ENCODE measurements at places on chromosomes 2 and 18. TPM values are rescaled to one million over a fixed set of nuclear protein-coding genes. Genes with fewer than 3 reads are reported as not detected.

DNA sequence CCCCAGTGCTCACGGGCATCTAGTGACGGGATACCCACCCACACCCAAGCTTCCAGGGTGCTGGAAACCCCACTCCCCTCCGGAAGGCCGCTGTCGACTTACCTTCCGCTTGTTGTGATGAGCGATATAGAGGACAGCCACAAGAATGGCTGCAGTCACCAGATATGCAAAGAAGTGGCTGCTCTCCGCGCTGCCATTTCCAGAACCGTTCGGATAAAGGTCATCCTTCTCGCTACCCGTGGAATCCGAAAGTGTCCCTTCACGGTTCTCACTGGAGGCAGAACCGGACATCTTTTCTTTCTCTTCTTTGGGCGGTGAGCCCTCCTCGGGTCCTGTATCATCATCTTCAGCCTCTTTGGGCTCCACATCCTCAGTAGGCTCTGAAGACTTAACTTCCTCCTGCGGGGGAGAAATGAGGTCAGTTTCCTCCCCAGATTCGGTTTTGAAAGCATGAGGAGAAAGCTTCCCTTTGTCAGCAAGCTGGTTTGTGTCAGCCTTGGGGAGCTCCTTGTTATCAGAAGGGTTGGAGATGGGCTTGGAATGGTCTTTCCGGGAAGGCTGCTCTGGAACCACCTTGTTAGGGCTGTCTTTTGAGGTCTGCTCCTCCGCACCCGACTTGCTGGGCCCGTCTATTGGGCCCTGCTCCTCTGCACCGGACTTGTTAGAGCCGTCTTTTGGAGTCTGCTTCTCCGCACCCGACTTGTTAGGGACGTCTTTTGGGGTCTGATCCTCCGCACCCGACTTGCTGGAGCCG, 1.2 kb downstream of the TGOLN2 start:
- peak; percentile 61 for DNase-seq
- no peaks in the 10 kb centered on the region for H3K27me3 ChIP-seq
- H3K27ac ChIP-seq = peak overlapping the region; percentile 100
- H3K4me1 ChIP-seq = peaks cover 38% of the 10 kb centered on the region

CDH2 gene
- not detected for total RNA-seq

RIT2 gene
- not detected for total RNA-seq

GRCh38 chr2:121649596-121650314, 493 bp upstream of the CLASP1 start:
- H3K4me1 ChIP-seq = peaks cover 46% of the 10 kb centered on the region
- DNase-seq = peak; percentile 83
- H3K4me3 ChIP-seq = peak overlapping the region; percentile 96
- H3K27me3 ChIP-seq = no peaks in the 10 kb centered on the region
- H3K27ac ChIP-seq = peak overlapping the region; percentile 99

GRCh38 chr2:70515938-70516337, 37.7 kb downstream of the TGFA start:
- no peaks in the 10 kb centered on the region for H3K27me3 ChIP-seq
- peak overlapping the region; percentile 20 for H3K27ac ChIP-seq
- DNase-seq = no peak
- H3K4me1 ChIP-seq = peaks cover 10% of the 10 kb centered on the region
- H3K4me3 ChIP-seq = no peak overlapping the region
- no peaks in the 10 kb centered on the region for H3K36me3 ChIP-seq

DNA sequence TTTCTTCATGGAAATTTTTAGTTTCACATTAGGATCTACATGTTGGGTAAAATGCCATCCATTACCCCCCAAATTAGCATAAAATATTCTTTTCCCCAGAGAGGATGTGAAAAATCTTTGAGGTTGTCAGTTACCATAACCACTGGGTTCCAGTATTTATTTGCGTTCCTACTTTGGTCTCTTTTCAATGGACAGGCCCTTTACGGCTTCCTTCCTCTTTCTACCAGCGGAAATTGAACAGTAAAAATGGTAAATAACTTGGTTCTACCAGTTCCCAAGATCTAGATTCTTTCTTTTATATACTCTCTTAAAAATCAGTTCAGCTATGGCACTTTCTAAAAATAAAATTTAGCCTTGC, 169.2 kb upstream of the APCDD1 start:
- no peak overlapping the region for H3K4me3 ChIP-seq
- no peak overlapping the region for H3K27ac ChIP-seq
- no peaks in the 10 kb centered on the region for H3K27me3 ChIP-seq
- no peaks in the 10 kb centered on the region for H3K4me1 ChIP-seq
- H3K36me3 ChIP-seq = no peaks in the 10 kb centered on the region

- H3K4me3 ChIP-seq = no peak overlapping the region
- no peaks in the 10 kb centered on the region for H3K4me1 ChIP-seq
- H3K27me3 ChIP-seq = no peaks in the 10 kb centered on the region
- no peaks in the 10 kb centered on the region for H3K36me3 ChIP-seq
- no peak overlapping the region for H3K27ac ChIP-seq
- DNase-seq = no peak
Measured at GRCh38 chr18:52971097-52971496, 631.1 kb downstream of the DCC start.

DNA sequence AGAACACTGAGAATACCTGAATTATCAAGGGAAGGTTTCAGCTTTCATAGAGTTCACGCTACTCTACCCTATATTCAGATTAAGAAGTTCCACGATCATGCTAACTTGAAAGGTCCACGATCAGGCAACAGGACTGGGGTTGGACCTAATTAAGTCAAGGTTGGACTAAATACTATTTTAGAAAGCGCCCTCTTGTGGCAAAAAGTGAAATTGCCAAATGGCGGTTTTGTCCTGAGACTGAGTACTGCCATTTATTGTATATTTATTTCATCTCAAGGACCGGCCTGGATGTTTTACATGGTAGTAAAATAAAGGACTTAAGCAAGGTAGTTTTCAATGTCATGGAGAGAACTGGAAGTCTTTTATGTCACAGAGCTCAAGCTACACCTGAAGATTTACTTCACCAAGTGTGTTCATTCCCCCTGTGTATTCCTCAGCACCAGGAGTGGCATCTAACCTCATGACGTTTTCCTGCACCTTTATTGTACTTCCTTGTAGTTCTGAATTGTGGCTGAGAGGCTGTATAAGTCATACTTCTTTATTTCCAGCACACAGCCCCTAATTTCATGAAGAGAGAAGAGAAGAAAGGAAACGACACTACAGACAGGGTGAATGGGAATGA, 56.8 kb downstream of the SRD5A2 start:
- H3K36me3 ChIP-seq = no peaks in the 10 kb centered on the region
- DNase-seq = peak; percentile 27
- no peak overlapping the region for H3K27ac ChIP-seq

DNA sequence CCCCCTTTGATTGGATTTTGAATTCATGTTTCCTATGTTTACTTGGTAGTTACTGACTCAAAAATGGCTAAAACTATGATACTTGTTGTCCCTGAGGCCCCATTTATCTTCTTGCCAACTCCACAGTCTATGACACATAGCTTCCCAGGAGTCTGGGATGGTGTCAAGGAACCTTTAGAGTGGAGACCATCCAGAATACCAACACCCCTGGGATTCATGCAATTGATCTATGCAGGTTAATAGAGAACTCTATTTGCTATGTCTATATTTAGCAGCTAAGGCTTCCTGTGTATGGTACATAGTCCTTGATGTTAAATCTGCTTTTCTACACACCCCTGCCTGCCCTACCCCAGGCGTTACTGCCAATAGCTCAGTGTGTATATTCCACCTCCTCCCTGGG, 218.5 kb upstream of the HDAC4 start:
- peaks cover 18% of the 10 kb centered on the region for H3K27me3 ChIP-seq
- H3K27ac ChIP-seq = no peak overlapping the region
- no peak overlapping the region for H3K4me3 ChIP-seq
- H3K36me3 ChIP-seq = no peaks in the 10 kb centered on the region

SLC30A3 gene
- 0.34 TPM for total RNA-seq

MRPL19 gene
- total RNA-seq = 37.1 TPM

DNA sequence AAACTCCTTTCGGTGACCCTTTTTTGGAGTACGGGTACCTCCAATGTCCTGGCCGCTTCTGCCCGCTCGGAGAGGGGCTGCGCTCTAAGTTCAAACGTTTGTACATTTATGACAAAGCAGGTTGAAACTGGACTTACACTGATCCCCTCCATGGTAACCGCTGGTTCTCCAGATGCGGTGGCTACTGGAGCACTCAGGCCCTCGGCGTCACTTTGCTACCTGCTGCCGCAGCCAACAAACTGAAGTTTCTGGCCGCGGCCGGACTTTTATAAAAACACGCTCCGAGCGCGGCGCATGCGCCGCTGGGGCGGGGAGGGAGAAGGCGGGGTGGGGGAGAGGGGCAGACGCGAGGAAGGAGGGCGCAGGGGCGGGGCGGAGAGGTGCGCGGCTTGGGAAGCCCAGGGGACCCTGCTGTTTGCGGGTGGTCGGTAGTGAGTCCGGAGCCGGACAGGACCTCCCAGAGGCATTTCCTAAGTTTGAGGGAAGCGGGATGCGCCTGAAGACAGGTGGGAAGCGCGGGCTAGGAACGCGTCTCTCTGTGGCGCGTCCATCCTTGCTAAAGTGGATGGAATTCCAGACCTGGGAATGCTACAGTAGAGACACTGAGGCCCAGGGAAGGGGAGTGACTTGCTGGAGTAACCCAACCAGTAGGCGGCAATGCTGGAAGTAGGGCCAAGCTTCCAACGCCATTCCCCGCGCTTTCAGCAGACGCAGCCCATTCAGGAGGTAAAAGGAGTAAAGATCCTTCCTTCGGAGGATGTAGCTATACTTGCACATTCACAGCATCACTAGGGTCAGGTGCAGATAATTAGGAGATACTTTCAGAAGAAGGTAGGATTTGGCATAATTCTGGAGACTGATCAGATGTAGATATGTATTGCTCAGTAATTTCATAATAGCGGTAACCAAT, at the start of gene CXCR4:
Gene CXCR4 (minus strand): TSS at position 241 of the 910 bp plus-strand sequence. CDS start 89 bp downstream, at position 152.
- H3K4me1 ChIP-seq = peaks cover 50% of the 10 kb centered on the region
- H3K27me3 ChIP-seq = no peaks in the 10 kb centered on the region
- peak within 1 kb of the TSS; percentile 98 for H3K4me3 ChIP-seq
- peak within 1 kb of the TSS; percentile 99 for H3K27ac ChIP-seq

DNA sequence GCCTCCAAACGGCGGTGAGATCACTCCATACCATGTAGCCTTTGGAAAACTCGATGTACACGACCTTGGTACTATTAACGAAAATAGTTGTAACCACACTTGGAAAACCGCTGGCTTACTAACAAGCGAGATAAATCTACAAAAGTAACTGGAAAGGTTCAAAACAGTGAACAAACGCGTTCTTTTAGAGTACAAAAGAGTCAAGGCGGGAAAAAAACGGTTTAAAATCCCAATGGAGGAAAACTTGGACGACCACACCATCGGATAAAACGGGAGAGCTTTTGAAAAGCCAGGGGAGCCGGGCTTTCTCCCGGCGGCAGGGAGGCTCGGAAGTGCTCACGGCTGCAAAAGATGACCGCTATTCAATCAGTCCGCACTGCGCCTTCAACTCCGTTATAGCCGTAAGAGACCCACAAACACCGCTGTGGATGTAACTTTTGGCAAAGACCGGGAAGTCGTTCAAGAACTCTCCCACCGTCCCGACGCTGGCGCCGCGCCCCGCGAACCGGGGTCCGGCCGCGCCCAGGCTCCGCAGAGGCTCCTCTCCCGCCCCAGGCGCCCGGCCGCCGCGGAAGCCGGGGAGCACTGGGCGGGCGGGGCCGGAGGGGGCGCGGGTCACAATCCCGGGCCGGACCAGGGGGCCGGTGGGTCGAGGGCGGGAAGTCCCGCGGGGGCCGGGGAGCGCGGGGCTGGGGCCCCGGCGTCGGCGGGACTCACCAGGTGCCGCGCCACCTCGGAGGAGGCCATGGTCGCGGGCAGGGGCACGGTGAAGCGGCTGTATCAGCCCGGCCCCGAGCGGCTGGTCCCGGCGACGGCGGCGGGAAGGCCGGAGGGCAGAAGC, 465 bp downstream of the SEPTIN10 start:
- H3K36me3 ChIP-seq = peaks cover 2% of the 10 kb centered on the region
- H3K27ac ChIP-seq = no peak overlapping the region
- H3K4me1 ChIP-seq = peaks cover 8% of the 10 kb centered on the region
- H3K27me3 ChIP-seq = peaks cover 78% of the 10 kb centered on the region

- peaks cover 10% of the 10 kb centered on the region for H3K27me3 ChIP-seq
- no peak overlapping the region for H3K4me3 ChIP-seq
- peaks cover 2% of the 10 kb centered on the region for H3K36me3 ChIP-seq
- peak overlapping the region; percentile 40 for H3K27ac ChIP-seq
- H3K4me1 ChIP-seq = peaks cover 8% of the 10 kb centered on the region
- no peak for DNase-seq
Measured at GRCh38 chr2:74778381-74779264, 55.3 kb upstream of the HK2 start.

DNA sequence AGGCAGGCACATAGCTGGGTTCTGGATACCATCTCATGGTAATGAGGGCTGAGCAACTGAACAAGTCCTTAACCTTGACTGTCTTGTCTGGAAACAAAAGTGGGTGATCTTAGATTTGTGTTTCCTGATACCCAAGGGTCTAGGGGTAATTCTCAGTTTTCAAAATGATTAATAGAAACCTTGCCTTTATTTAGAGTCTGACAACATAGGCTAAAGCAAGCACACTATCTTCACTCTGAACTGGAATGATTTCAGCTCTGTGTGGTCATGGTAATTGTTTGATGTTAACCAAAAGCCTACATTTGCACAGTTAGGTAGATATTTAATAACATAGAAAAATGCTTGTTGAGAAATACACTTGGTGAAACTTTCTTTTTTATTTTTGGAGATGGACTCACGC, 6.8 kb upstream of the LAMA3 start:
- H3K4me1 ChIP-seq = no peaks in the 10 kb centered on the region
- H3K36me3 ChIP-seq = no peaks in the 10 kb centered on the region
- H3K27ac ChIP-seq = no peak overlapping the region

LNPK gene
- total RNA-seq = 45.4 TPM

- H3K4me3 ChIP-seq = peak overlapping the region; percentile 71
- no peaks in the 10 kb centered on the region for H3K27me3 ChIP-seq
- peaks cover 47% of the 10 kb centered on the region for H3K4me1 ChIP-seq
Measured at GRCh38 chr18:51193621-51194287, 3.7 kb downstream of the MEX3C start.

REG3A gene
- not detected for total RNA-seq

CROCC2 gene
- total RNA-seq = not detected

DNA sequence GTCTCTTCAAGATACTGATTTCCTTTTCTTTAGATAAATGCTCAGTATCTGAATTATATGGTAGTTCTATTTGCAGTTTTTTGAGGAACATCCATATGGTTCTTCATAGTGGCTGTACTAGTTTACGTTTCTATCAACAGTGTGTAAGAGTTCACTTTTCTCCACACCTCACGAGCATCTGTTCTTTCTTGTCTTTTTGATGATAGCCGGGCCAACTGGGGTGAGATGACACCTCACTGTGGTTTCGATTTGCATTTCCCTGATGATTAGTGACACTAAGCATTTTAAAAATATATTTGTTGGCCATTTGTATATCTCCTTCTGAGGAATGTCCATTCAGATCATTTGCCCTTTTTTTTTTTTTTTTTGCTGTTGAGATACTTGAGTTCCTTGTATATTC, 458.8 kb downstream of the SETBP1 start:
- no peaks in the 10 kb centered on the region for H3K36me3 ChIP-seq
- H3K4me1 ChIP-seq = no peaks in the 10 kb centered on the region
- DNase-seq = no peak

DNA sequence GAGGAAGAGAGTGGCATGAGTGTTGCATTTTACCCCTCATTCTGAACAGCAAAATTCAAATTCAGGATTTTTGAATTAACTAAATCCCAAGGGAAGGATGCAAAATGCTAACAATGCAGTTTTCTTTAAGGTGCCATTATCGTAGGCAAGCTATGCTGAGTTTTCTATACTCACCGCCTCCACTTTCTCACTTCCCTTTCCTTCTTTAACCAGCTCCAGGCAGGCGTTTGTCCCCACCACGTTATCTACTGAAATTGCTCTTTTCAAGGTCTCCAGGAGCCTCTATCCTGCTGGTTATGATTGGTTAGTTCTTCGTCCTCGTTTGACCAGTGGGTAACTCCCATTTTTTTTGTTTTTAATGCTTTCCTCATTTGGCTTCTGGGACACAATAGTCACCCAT, 1.8 kb upstream of the CPO start:
- H3K36me3 ChIP-seq = peaks cover 3% of the 10 kb centered on the region
- H3K4me1 ChIP-seq = no peaks in the 10 kb centered on the region
- no peak overlapping the region for H3K4me3 ChIP-seq
- H3K27ac ChIP-seq = no peak overlapping the region
- no peak for DNase-seq

All from activated naive CD8-positive, alpha-beta T cell treated with anti-CD3 and anti-CD28 coated beads, Interleukin-2, amount 10 ng/mL, durations not matched to agents 7 days and 5 days (primary cell).